ENCODE measurements at places on chromosomes 6 and 20.

GRCh38 chr20:48717095-48717672 lies 110.6 kb downstream of the PREX1 start:
- no peak for DNase-seq

DNA sequence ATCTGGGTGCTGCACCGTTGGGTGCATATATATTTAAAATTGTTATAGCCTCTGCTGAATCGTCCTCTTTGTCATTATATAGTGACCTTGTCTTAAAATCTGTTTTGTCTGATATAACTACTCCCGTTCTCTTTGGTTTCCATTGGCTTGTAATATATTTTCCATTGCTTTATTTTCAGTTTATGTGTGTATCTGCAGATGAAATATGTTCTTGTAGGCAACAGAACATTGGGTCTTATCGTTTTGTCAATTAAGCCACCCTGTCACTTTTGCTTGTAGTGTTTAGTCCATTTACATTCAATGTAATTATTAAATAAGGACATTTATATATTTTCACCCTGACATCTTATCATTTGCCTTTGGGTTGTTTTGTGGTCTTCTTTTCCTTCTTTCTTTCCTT lies 933.9 kb downstream of the EPHA7 start:
- DNase-seq = no peak

GRCh38 chr20:54172532-54172855 lies 1.3 kb downstream of the CYP24A1 start:
- DNase-seq = no peak

GRCh38 chr6:2990248-2990931 lies 9.3 kb upstream of the NQO2 start:
- peak; percentile 79 for DNase-seq

DNA sequence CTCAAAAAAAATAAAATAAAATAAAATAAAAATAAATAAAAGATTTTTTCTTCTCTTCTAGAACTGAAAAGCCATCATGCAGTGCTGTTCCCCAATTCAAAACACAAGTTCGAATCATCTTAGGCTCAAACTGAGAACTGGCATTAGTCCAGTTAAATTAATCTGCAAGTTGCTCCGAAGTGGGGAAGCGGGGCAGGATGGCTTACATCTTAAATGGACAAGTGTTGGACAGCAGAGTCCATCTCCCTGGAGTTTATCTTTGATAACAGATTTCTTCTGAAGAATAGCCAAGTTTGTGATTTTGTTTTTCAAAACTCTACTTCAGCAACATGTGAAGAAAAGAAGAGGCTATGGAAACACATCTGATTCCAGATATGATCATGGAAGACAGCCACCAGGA lies 111.3 kb upstream of the ASF1A start:
- no peak for DNase-seq

DNA sequence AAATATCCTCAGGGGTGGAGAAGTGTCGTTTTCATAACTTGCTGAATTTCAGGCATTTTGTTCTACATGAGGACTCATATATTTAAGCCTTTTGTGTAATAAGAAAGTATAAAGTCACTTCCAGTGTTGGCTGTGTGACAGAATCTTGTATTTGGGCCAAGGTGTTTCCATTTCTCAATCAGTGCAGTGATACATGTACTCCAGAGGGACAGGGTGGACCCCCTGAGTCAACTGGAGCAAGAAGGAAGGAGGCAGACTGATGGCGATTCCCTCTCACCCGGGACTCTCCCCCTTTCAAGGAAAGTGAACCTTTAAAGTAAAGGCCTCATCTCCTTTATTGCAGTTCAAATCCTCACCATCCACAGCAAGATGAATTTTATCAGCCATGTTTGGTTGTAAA lies 20.3 kb upstream of the MAPK13 start:
- no peak for DNase-seq

GRCh38 chr6:146578054-146578453 lies 20.7 kb upstream of the ADGB start:
- DNase-seq = no peak

DNA sequence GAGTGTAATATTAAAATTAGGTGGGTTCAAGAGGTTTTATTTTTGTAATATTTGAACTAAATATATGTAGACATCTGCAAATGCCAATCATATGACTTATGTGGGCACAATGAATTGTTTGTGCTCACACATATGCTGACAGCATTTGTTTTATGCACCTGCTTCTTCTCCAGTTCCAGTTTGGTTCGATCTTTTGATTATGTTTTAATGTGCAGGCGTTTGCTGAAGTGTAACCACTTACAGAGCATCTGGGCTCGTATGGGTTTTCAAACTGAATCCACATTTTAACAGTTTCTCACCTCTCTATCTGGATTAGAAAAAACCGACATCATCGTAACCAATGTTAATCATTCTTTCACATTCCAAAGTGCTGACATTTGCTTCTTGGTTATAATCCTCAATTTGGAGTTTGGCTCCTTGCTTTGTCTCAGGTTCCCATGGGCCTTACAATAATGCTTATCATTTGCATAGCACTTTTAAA lies 129.1 kb upstream of the SPACA1 start:
- no peak for DNase-seq

- DNase-seq = no peak
Measured at GRCh38 chr6:151052021-151052646, 186.6 kb downstream of the MTHFD1L start.

- no peak for DNase-seq
Measured at GRCh38 chr6:24931718-24932691, 3.8 kb downstream of the RIPOR2 start.

DNA sequence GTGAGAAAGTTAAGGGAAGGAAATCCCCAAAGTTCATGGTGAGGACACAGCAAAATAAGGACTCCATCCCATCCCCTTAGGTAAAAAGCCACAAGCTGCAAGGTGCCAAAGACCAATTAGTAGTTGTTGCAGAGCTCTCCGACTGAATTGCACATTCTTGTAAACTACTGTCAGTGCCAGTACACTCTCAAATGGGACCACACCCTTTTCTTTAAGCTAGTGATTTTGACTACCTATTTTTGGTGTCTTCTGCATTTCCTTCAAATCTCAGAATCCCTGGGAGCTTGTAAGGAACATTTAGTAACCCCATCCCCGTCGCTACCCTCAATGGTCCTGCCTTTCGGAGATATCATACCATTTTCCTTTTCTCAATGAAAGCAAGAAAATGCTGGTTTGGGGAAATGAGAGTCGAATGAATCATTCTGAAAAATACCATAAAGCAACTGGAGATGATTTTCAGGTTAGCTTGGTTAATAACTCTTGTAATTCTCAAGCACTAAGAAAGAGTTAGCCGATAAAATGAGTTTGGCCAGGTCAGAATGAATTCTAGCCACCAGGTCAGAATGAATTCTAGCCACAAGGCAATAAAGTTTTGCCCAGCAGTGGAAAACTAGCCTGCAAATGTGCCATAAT lies 5.2 kb upstream of the HMGN3 start:
- no peak for DNase-seq

GRCh38 chr6:115362234-115362633 lies 698.5 kb downstream of the FRK start:
- DNase-seq = no peak

GRCh38 chr20:55641497-55641896 lies 363.8 kb downstream of the CBLN4 start:
- no peak for DNase-seq

GRCh38 chr6:14639983-14640599 lies 522.5 kb downstream of the CD83 start:
- DNase-seq = no peak

DNA sequence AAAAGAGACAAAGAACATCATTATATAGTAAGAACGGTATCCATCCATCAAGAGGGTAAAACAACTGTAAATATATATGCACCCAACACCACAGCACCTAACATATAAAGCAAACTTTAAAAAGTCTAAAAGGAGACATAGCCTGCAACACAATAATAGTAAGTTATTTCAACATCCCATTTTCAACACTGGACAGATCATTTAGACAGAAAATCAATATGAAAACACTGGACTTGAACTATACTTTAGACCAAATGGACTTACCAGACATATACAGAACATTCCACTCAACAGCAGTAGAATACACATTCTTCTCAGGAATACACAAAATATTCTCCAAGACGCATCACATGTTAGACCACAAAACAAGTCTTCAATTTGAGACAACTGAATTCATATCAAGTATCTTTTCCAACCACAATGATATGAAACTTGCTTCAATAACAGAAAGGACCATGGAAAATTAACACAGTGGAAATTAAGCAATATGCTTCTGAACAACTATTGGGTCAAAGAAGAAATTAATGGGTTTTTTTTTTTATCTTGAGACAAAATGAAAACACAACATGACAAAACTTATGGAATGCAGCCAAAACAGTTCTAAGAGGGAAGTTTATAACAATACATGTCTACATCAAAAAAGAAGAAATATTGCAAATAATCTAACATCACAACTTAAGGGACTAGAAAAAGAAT lies 23.9 kb upstream of the ASF1A start:
- no peak for DNase-seq

DNA sequence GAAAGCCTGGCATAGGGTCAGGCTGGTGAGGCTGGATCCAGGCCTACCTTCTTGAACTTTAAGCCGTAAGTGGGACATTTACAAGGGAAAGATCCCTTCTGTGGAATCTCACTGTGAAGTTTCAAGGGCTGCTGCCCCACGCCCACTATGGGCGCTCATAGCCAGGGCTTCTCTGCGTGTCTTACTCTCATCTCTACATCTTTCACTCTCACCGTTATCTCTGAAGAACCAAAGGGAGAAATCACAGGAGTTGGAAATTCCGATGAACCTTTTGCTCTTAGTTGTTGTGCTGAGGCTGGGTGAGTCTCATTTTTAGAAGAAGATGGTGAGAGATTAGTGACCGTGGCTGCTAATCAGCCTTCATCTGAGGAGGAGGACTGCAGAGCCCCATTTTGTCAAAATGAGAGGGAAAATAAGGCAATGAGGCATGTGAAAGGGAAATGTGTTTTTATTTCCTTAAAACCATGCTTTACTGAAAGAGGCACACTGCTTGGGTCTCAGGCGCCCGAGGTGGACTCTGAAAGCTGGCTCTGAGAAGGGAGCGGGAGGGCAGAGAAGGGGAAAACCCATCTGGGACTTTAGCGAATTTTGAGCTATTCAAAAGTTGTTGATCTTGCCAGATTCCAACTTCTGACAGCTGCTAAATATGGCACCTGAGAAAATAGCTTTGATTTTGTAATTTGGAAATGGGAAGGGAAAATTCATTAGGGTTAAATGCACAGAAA lies 301.5 kb downstream of the CLIC5 start:
- DNase-seq = no peak

GRCh38 chr20:50191065-50191543 lies 474 bp downstream of the CEBPB start:
- DNase-seq = peak; percentile 72

DNA sequence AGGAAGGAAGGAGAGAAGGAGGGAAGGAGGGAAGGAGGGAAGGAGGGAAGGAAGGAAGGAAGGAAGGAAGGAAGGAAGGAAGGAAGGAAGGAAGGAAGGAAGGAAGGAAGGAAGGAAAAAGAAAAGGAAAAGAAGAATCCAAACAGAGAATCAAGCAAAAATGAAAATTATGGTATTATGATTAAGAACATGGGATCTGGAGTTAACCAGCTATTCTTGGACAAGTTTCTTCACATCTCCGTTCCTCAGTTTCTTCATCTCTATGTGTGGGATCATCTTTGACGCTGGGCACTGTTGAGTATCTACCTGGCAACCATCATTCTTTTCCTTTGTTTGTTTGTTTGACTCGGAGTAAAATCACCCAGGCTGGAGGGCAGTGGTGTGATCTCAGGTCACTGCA lies 71.6 kb downstream of the ZNF217 start:
- no peak for DNase-seq

- no peak for DNase-seq
Measured at GRCh38 chr20:44028868-44029847, 114.5 kb downstream of the TOX2 start.

- no peak for DNase-seq
Measured at GRCh38 chr6:132725471-132725870, 11.6 kb upstream of the VNN1 start.

DNA sequence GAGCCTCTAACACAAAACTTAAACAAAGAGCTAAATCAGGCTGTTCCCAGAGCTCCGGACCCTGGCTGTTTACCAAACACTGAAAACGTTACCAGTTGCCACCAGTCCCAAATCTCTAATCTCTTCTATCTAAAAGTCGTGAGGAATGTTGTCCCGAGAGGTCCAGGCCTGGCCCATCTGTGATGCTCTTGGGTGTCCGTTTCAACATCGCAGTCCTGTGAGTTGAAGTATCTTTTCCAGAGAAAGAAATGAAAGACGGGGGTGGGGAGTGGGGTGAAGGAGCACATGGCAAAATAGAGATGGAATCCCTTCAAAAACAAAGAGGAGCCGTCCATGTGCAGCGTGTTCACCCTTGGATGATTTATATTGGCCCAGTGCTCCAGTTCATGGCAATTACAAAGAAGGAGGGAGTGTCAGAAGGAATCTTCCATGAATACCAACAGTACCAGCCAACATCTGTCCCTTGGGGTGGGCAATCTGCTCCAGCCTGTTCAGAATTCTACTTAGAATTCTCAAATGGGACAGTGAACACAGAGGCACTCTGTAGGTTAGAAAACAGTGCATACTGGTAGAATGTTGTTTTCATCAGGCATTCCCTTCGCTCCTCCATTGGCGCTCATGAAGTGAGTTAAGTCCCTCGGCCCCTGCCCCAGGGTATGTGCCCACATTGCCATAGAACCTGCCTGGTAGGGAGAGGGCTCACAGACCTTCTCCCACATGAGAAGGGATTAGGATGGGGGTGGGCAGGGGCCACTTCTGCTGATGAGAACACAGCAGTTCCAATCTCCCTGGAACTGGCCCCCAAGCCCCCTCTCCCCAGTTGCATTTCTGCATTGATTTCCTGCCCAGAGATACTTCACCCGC lies 112.1 kb downstream of the LY86 start:
- no peak for DNase-seq

GRCh38 chr6:17588011-17588410 lies 12.1 kb upstream of the FAM8A1 start:
- no peak for DNase-seq

DNA sequence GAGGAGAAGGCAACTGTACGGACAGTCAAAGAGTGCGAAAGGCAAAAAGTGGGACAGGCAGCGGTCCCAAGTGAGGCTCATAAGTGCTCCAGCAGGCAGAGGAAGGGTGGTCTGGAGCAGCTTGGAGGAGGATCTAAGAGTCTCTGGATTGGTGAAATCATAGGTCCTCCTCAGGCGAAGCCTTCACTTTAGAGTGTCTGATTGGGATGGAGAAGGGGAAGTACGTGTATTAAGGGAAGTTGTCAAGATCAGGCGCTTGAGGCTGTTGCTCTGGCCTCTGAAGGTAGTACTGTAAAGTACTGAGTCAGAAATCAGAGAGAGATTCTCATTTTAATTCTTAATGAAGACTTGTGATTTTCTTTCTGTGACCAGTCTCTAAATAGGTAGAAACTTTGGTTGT lies 185.6 kb downstream of the KIF16B start:
- no peak for DNase-seq

- DNase-seq = no peak
Measured at GRCh38 chr6:22146931-22147701, 149.7 kb downstream of the PRL start.

- no peak for DNase-seq
Measured at GRCh38 chr6:36839749-36840431, 646 bp upstream of the CPNE5 start.

DNA sequence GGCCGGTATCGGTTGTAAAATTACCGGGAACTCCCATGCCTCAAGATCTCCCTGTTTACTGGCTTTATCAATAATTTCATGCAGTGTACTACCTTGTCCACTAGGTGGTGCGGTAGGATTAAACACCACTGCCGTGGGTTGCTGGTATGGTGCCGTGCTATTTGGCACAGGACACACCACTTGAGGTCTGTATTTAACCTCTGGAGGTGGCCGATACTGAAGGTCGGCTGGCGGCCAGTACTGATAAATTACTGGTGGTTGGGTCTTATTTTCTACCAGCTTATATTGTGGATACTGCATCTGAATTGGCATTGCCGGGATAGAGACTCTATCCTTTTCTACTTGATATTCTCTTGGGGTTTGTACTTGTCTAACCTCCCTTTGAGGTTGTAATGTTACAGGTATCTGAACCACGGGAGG lies 14.3 kb upstream of the PTCRA start:
- peak; percentile 80 for DNase-seq
